Pulmonary artery endothelial cell (primary cell): ENCODE measurements at places on chromosomes 6 and 20. TPM values are rescaled to one million over a fixed set of nuclear protein-coding genes. Genes with fewer than 3 reads are reported as not detected.

MRPS10 gene
- total RNA-seq, result 65.6 and 67.7 TPM in 2 replicates

RIPK1 gene
- total RNA-seq, result 20.8 and 27.3 TPM in 2 replicates

LINC00237 gene
- not detected in 2 replicates for total RNA-seq

OPRM1 gene
- total RNA-seq, result not detected in 2 replicates

NMBR gene
- total RNA-seq, result 0.11 TPM in 1 of 2 replicates, not detected in the other

PROCR gene
- 545 and 561 TPM in 2 replicates for total RNA-seq

HLA-DQB1 gene
- not detected in 2 replicates for total RNA-seq

RAMACL gene
- 1.4 and 2.4 TPM in 2 replicates for total RNA-seq

ZSCAN31 gene
- 10.6 and 19.7 TPM in 2 replicates for total RNA-seq

ADGB gene
- total RNA-seq, result not detected in 2 replicates

SLPI gene
- 0.18 TPM in 1 of 2 replicates, not detected in the other for total RNA-seq

SRXN1 gene
- 49.5 and 52.0 TPM in 2 replicates for total RNA-seq

ZNF391 gene
- 0.20 and 0.71 TPM in 2 replicates for total RNA-seq

LY6G6F gene
- total RNA-seq, result not detected in 2 replicates

GMPR gene
- total RNA-seq, result 32.3 and 36.5 TPM in 2 replicates

RAB44 gene
- total RNA-seq, result not detected in 2 replicates

BACH2 gene
- 0.26 and 0.39 TPM in 2 replicates for total RNA-seq

GSTA3 gene
- not detected in 2 replicates for total RNA-seq

RTN4IP1 gene
- 6.1 and 6.8 TPM in 2 replicates for total RNA-seq

NRN1 gene
- 1.7 and 4.2 TPM in 2 replicates for total RNA-seq

SOBP gene
- 2.6 and 2.8 TPM in 2 replicates for total RNA-seq

NKAPL gene
- total RNA-seq, result 0.59 and 1.2 TPM in 2 replicates

RBM12 gene
- 64.1 and 70.8 TPM in 2 replicates for total RNA-seq

KLC4 gene
- total RNA-seq, result 13.8 and 16.2 TPM in 2 replicates

TINAG gene
- total RNA-seq, result not detected in 2 replicates

SLC17A9 gene
- 9.4 and 15.4 TPM in 2 replicates for total RNA-seq

TMC2 gene
- not detected in 2 replicates for total RNA-seq

BEND6 gene
- 1.2 and 1.8 TPM in 2 replicates for total RNA-seq

COMMD7 gene
- 35.1 and 54.5 TPM in 2 replicates for total RNA-seq

PCSK2 gene
- total RNA-seq, result not detected in 2 replicates

GPX5 gene
- total RNA-seq, result not detected in 2 replicates

SRSF6 gene
- total RNA-seq, result 53.7 and 55.8 TPM in 2 replicates

ARG1 gene
- not detected in 2 replicates for total RNA-seq

CRYBG1 gene
- total RNA-seq, result 19.8 and 26.8 TPM in 2 replicates

MROH8 gene
- total RNA-seq, result 0.28 and 0.86 TPM in 2 replicates

TXLNB gene
- total RNA-seq, result 0.07 and 0.21 TPM in 2 replicates

PRND gene
- 1.8 TPM in 1 of 2 replicates, not detected in the other for total RNA-seq

LY6G5C gene
- total RNA-seq, result 0.86 and 0.88 TPM in 2 replicates

RIPPLY2 gene
- total RNA-seq, result under 0.01 TPM in 1 of 2 replicates, not detected in the other

ETV7 gene
- total RNA-seq, result 0.35 and 0.40 TPM in 2 replicates

BPIFA1 gene
- not detected in 2 replicates for total RNA-seq

CYP24A1 gene
- total RNA-seq, result not detected in 2 replicates

EPHA7 gene
- total RNA-seq, result 0.13 TPM in 1 of 2 replicates, not detected in the other

TTBK1 gene
- total RNA-seq, result under 0.01 and 0.07 TPM in 2 replicates

OR12D1 gene
- total RNA-seq, result not detected in 2 replicates

CRIP3 gene
- total RNA-seq, result not detected in 2 replicates

DTD1 gene
- 84.4 and 146 TPM in 2 replicates for total RNA-seq

CTCFL gene
- not detected in 2 replicates for total RNA-seq

PMEPA1 gene
- total RNA-seq, result 3.7 and 4.7 TPM in 2 replicates

LRFN2 gene
- not detected in 2 replicates for total RNA-seq

CST7 gene
- not detected in 2 replicates for total RNA-seq

SAMD3 gene
- total RNA-seq, result not detected in 2 replicates

B3GAT2 gene
- total RNA-seq, result under 0.01 TPM in 1 of 2 replicates, not detected in the other

PPP1R14C gene
- total RNA-seq, result 0.04 TPM in 1 of 2 replicates, not detected in the other

VSTM2L gene
- total RNA-seq, result 0.20 and 0.35 TPM in 2 replicates

TMEM217 gene
- total RNA-seq, result 8.8 and 15.5 TPM in 2 replicates
